ENCODE measurements at places on chromosomes 13 and 19.

GRCh38 chr13:49616676-49617065, 11.6 kb upstream of the ARL11 start:
- DNase-seq, result no peak

DNA sequence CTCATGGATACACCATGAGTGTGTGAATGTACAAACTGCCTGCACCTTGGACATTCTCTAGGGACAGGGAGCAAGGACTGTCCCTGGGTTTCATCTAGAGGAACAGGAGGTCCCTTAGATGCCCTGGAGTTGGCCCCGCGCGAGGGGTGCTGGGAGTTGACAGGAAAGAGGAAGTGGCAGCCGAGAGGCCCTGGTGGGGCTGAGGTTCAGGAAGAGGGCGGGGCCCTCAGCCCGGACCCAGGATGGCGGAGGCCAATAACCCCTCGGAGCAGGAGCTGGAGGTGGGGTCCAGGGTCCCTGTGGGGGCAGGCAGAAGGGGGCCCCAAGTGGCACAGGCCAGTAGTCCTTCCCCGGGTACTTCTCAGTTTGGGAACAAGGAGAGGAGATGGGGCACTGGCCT, 6.9 kb downstream of the PKN1 start:
- peak; percentile 15 for DNase-seq

DNA sequence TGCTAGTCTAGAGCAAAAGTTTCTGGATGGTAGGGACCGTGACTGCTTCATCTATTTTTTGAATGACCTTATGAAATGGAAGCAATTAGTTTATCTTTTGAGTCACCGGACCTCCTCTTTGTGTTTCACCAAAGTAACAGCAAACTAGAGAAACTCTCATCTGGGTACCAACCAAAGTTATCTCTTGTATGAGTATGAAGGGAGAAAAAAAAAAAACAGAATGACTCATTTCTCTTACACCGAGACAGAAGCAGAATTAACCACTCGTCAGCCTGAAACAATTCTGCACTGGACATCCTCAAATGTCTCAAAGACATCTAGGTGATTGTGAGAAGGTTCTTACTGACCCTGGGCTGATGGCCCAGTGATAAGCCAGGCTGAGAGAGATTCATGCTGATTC, 18.3 kb downstream of the ZNF100 start:
- DNase-seq, result no peak

- no peak for DNase-seq
Observed at GRCh38 chr13:94716016-94716415, 3.7 kb upstream of the SOX21 start.

- no peak for DNase-seq
Observed at GRCh38 chr19:45976178-45976577, 2.5 kb upstream of the NOVA2 start.

DNA sequence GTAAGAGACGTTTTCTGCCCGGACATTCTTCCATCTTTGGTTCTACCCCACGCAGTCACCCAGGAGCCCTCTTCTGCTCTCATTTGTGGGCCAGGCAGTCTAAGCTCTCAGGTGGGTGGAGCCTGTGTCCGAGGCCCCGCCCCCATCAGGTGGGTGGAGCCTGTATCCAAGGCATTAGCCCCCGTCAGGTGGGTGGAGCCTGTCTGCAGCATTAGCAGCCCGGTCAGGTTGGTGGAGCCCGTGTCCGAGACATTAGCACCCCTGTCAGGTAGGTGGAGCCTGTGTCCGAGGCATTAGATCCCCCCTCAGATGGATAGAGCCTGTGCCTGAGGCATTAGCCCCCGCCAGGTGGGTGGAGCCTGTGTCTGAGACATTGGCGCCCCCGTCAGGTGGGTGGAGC, 45.5 kb upstream of the C13orf46 start:
- no peak for DNase-seq

GRCh38 chr13:111633401-111633800, 313.0 kb downstream of the TEX29 start:
- DNase-seq, result no peak

DNA sequence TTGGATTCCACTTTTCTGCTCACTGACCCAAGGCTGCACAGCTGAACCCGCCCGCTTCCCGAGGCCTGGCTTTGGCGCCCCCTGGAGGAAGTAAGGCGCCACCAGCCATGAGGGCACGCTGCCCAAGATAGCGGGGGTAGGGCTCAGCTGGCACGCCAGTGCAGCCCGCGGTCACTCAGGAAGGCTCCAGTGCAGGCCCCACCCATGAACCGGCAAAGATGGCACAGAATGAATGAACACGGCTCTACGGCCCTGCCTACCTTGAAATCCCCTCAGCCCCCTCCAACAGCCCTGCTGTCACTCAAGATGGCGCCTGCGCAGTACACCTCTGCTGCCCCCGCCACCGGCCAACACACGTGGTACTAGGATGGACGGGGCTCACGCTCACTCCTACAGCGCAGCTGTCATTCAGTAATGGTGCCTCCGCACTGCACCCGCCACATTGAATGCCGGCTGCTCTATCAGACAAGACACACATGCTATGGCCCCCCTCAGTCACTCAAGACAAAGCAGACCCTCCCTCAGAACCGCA, 3.0 kb downstream of the PEG3 start:
- DNase-seq, result peak; percentile 86

GRCh38 chr13:23796551-23796950, 92.6 kb downstream of the MIPEP start:
- DNase-seq, result no peak

GRCh38 chr13:57899096-57899495, 267.6 kb downstream of the PCDH17 start:
- DNase-seq, result no peak

DNA sequence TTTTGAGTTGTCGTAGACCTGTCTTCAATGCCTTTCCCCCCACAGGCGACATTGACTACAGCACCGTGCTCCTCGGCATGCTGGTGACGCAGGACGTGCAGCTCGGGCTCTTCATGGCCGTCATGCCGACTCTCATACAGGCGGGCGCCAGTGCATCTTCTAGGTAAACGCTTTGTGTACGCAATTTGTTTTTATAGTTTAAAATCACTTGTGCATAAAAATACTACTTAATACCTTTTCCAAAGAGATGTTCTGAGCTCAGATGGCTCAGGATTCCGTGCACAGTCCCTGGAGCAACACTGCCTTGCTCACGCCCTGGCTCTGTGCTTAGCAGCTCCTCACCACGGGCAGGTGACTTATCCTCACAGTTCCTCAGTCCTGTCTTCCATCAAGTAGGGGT, 30.1 kb upstream of the DCUN1D2 start:
- DNase-seq, result no peak

- DNase-seq, result no peak
Observed at GRCh38 chr13:110541526-110541920, 20.0 kb downstream of the RAB20 start.

GRCh38 chr13:113400621-113401451, 36.9 kb upstream of the GRTP1 start:
- no peak for DNase-seq

DNA sequence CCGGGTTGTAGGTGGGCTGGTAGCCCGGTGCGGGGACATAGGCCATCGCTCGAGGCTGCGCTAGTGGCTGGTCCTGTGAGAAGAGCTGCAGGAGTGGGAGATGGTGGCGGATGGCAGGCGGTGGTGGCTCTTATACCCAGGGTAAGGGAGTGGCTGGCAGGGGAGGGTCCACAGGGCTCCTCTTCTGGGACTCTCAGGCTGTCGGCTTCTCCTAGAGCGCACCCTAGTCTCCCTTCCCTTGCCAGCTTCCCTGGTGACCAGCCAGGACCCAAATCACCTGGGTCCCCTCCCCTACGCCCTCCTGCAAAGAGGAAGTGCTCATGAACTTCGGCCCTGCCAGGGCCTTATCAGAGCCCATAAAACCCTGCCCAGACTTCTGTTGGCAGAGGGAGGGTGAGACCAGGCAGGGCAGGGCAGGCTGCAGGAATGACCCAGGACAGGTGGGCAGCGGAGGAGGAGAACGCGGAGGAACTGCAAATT, at the start of gene LGALS4:
Gene LGALS4, minus strand, starts transcription at position 105 of the 480 bp plus-strand sequence. Its CDS starts 59 bp downstream, at position 46.
- DNase-seq, result no peak

GRCh38 chr19:10612499-10613119, 12.7 kb upstream of the SLC44A2 start:
- peak; percentile 63 for DNase-seq

- no peak for DNase-seq
Observed at GRCh38 chr19:1516395-1516753, 3.6 kb upstream of the ADAMTSL5 start.

GRCh38 chr19:15432018-15432494, 13.3 kb upstream of the AKAP8L start:
- DNase-seq, result no peak

DNA sequence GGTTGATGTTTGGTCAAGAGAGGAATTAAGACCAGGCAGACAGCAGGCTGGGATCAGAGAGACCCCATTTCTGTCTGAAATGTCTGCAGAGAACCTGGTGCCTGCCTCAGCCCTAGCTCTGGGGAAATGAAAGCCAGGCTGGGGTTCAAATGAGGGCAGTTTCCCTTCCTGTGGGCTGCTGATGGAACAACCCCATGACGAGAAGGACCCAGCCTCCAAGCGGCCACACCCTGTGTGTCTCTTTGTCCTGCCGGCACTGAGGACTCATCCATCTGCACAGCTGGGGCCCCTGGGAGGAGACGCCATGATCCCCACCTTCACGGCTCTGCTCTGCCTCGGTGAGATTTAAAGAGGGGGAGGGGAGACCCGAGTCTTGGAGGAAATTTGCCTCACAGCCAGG, at the start of gene LILRB4:
Gene LILRB4, plus strand, starts transcription at position 256 of the 400 bp plus-strand sequence. Its CDS starts 49 bp downstream, at position 305.
- DNase-seq, result no peak

GRCh38 chr13:24328145-24328544, 18.8 kb downstream of the C1QTNF9 start:
- no peak for DNase-seq

- DNase-seq, result no peak
Observed at GRCh38 chr13:58579468-58579867, 947.9 kb downstream of the PCDH17 start.

DNA sequence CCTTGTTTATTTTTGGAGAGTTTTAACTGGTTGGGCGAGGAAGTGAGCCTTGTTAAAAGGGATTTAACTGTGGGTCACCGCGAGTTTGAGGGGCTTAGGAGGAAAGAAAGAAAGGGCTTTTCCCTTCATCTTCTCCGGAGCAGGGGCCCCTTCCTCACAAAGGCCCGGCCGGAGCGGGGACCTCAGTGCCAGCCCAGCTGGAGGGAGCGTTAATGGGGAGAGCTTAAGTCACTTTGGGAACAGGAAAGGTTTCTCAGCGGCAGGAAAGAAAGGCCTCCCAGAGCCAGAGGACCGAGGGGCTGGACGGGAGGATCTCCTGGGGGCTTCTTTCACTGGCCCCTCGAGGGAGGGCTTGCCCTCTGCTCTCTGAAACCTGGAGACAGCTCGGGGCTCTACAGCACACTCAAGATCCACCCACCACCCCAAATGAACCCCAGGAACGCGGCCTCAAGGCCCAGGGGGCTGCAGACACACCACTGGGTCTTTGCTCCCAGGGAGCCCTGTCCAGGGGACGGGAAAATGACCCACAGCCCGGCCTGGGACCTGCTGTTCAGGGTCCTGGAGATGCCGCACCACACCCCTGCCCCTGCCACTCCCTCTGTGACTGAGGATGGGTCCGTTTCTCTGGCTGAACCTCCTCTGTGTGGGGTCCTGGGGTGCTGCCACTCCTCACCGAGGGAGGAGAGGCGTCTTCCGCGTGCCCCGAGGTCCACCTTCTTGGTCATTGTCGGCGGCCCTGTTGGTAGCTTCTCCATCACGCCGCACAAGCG, 128.3 kb downstream of the URI1 start:
- no peak for DNase-seq

DNA sequence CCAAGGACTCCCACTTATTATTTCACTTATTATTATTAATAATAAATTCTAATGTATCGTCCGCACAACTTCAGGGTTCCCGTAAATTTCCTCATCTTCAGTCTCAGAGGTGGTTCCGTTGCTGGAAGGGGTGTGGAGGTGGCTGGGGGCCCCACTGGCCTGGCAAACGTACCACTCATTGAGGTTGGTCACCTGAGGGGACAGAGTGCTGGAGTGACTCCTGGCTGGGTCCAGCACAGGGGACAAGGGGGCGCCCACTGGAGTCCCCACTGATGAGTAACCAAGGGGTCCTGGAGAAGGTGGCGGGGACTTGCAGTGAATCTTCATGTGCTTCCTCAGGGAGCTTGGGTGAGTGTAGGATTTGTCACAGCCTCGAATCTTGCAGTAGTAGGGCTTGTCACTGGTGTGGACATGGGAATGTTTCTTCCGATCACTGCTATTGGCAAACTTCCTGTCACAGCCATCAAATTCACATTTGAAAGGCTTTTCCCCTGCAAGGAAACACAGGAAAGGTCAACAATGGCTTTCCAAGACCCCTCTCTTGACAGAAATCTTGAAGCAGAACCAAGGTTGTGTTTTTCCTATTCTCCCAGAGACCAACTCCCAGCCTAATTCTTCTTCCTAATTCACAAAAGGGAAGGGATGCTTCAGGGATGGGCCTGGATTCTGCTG, 6.1 kb downstream of the ZIC5 start:
- DNase-seq, result no peak

- DNase-seq, result no peak
Observed at GRCh38 chr19:49205114-49205513, 47.5 kb downstream of the TRPM4 start.

GRCh38 chr13:99214232-99214631, 13.6 kb downstream of the UBAC2 start:
- no peak for DNase-seq

- DNase-seq, result no peak
Observed at GRCh38 chr19:18225702-18226468, at the start of gene PDE4C. Gene PDE4C, minus strand, starts transcription at chr19:18226438. Its CDS starts 23 bp downstream, at chr19:18226415.

- no peak for DNase-seq
Observed at GRCh38 chr13:40963927-40964326, 55.2 kb downstream of the ELF1 start.

DNA sequence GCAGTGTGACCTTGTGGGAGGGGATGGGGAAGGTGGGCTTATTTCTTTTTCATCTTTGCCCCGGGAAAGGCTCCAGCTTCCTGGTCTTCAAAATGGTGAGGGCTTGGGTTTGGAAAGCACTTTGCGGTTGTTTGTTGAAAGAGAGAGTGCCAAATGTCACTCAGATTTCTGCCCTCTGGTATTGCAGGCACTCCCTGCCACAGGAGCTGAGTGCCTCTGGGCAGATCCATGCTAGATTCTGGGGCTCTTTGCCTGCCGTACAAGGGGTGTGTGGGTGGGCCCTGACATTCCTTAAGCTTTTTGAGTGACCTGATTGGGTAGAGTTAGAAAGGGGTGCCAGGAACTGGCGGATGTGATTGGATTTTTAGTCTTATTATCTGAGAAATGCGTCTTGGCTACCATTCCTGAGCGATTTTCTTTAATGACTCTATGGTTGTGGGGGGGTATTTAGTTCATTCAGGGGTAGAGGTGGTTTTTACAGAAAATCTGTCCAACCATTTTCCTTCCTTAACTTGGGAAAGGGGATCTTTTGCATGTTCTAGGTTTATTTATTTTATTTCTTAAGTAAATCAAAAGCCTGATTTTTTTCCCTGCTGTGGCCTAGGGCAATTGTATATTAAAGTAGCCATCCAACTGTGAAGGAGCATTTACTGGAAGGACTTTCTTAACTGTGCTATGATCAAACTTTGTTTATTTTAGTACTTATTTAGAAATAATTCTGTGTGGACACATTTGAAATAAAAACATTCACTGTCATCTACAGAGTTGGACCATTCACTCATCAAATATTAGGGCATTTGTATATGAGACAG, 3.2 kb downstream of the ARHGAP35 start:
- DNase-seq, result no peak

- peak; percentile 85 for DNase-seq
Observed at GRCh38 chr19:46926170-46927071, 65.6 kb downstream of the ARHGAP35 start.

All from midbrain (tissue), 1 donor.